Endothelial cell (in vitro differentiated cells): ENCODE measurements at places on chromosomes 7 and 10. TPM values are rescaled to one million over a fixed set of nuclear protein-coding genes. Genes with fewer than 3 reads are reported as not detected.

FAM25G gene
- not detected for total RNA-seq

C7orf57 gene
- not detected for total RNA-seq

ARL4A gene
- 41.2 TPM for total RNA-seq

FAM185A gene
- total RNA-seq: 2.7 TPM

NODAL gene
- 1.5 TPM for total RNA-seq

OR2A5 gene
- not detected for total RNA-seq

NAT16 gene
- not detected for total RNA-seq

SPOCK2 gene
- 3.4 TPM for total RNA-seq

UPK3B gene
- total RNA-seq: 0.87 TPM

TACR2 gene
- not detected for total RNA-seq

LARP4B gene
- 91.8 TPM for total RNA-seq

DNA sequence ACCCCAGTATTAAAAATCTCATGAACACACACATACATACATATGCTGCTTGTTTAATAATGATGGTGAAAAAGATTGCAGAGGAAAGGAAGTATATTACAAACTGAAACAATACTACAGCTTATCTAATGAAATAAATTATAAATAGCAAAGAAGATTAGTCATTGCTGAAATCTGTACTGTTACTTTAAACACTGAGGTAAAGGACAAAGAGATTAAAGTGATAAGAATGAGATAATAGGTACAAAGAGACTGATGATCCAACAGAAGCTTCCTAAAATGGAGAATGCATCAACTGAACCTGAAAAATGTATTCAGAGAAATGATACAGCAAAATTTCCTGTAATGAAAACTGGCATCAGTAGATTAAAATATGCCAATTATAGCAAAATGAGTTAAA, 91.5 kb upstream of the KCND2 start:
- H3K27ac ChIP-seq: no peak overlapping the region
- DNase-seq: no peak
- no peaks in the 10 kb centered on the region for H3K36me3 ChIP-seq

DNA sequence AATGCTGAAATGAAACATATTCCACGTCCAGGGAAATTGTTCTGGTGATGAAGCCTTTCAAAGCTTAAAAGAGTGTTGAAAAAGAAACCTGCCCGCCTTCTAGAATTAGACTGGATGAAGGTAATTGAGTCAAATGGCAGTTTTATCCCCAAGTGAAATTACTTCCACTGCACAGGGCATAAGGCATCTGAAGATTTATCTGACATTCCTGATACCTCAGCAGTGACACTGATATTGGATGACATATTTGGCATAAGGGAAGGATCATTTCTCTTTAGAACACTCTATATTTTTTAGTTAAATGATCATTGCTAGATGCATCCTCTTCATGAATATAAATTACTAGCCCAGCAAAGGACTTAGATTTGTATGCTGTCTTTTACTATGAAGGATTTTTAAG, 229.6 kb upstream of the TPK1 start:
- H3K4me1 ChIP-seq: no peaks in the 10 kb centered on the region
- H3K4me3 ChIP-seq: no peak overlapping the region
- no peaks in the 10 kb centered on the region for H3K36me3 ChIP-seq
- no peak for DNase-seq
- H3K27me3 ChIP-seq: no peaks in the 10 kb centered on the region
- H3K27ac ChIP-seq: no peak overlapping the region

- no peak for DNase-seq
- H3K27ac ChIP-seq: peak overlapping the region; percentile 82
- H3K27me3 ChIP-seq: no peaks in the 10 kb centered on the region
- no peaks in the 10 kb centered on the region for H3K36me3 ChIP-seq
These were observed 52.0 kb downstream of the EEPD1 start for GRCh38 chr7:36204929-36205635.

DNA sequence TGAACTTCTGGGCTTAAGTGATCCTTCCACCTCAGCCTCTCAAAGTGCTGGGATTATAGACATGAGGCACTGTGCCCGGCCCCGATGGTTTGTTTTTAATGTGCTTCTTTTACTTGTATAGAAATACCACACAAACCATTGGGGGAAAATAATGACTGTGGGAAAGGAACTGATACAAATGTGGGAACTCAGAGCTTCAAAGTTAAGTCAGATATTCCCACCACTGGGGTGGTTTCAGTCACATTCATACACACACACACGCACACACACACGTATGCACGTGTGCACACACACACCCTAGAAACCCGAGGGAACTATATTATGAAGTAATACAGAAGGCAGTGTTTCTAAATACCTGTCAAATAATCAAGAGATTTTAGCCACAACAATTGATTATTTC, 17.0 kb downstream of the CPA4 start:
- H3K36me3 ChIP-seq: no peaks in the 10 kb centered on the region
- DNase-seq: no peak
- H3K27me3 ChIP-seq: no peaks in the 10 kb centered on the region

GRCh38 chr7:128759242-128759641, 16.4 kb downstream of the OPN1SW start:
- H3K4me3 ChIP-seq: no peak overlapping the region
- H3K4me1 ChIP-seq: no peaks in the 10 kb centered on the region
- no peak overlapping the region for H3K27ac ChIP-seq
- H3K27me3 ChIP-seq: no peaks in the 10 kb centered on the region
- no peak for DNase-seq
- peaks cover 10% of the 10 kb centered on the region for H3K36me3 ChIP-seq

DNA sequence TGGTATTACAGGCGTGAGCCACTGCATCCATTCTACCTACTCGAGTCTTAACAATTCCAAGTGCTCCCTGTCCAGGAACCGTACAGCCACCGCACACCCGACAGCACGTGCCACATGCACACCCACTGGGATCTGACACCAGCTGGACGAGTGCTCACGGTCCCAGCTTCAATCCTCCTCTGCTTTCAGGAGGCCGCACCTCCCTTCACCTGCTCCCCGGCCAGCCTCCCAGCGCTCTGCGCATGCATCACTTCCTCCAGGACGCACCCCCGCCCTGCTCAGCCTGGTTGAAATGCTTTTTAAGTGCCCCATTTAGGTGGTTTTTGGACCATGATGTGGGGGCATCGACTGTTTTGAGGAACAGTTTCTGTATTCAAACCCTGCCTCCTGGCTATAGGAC, 47.3 kb upstream of the TMEM213 start:
- no peaks in the 10 kb centered on the region for H3K4me1 ChIP-seq
- DNase-seq: no peak
- H3K27me3 ChIP-seq: peaks cover 6% of the 10 kb centered on the region
- no peak overlapping the region for H3K4me3 ChIP-seq
- no peaks in the 10 kb centered on the region for H3K36me3 ChIP-seq

DNA sequence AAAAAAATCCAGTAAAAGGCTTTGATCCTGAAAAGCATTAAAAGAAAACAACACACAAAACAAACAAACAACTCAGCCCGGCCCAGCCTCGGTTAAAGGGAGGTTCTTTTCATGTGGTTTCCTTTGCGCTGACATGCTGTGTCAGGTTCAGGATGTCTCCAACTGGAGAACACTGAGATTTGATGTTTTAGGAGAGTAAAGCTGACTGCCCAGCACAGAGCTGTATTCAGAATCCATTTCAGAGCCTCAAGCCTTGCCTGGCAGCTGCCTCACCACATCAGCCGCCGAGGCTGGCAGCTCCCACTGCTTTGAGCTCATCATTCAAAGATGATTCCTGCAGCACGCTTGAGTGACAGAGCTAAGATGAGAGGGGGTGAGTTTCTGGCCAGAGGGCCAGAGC, 205.8 kb upstream of the LYZL1 start:
- no peaks in the 10 kb centered on the region for H3K4me1 ChIP-seq
- H3K36me3 ChIP-seq: no peaks in the 10 kb centered on the region
- no peaks in the 10 kb centered on the region for H3K27me3 ChIP-seq
- no peak for DNase-seq
- H3K4me3 ChIP-seq: no peak overlapping the region

GRCh38 chr10:131746241-131746711, 154.5 kb upstream of the PPP2R2D start:
- no peak for DNase-seq
- H3K4me1 ChIP-seq: peaks cover 5% of the 10 kb centered on the region
- H3K27me3 ChIP-seq: peaks cover 22% of the 10 kb centered on the region
- no peak overlapping the region for H3K4me3 ChIP-seq

- no peaks in the 10 kb centered on the region for H3K36me3 ChIP-seq
- no peak overlapping the region for H3K27ac ChIP-seq
- H3K27me3 ChIP-seq: peaks cover 1% of the 10 kb centered on the region
These were observed 305.3 kb upstream of the NFE2L3 start for GRCh38 chr7:25846722-25847121.

GRCh38 chr7:3558400-3558799, 257.3 kb downstream of the SDK1 start:
- peaks cover 2% of the 10 kb centered on the region for H3K27me3 ChIP-seq
- no peak overlapping the region for H3K4me3 ChIP-seq
- peak; percentile 18 for DNase-seq
- peaks cover 27% of the 10 kb centered on the region for H3K4me1 ChIP-seq
- no peaks in the 10 kb centered on the region for H3K36me3 ChIP-seq

DNA sequence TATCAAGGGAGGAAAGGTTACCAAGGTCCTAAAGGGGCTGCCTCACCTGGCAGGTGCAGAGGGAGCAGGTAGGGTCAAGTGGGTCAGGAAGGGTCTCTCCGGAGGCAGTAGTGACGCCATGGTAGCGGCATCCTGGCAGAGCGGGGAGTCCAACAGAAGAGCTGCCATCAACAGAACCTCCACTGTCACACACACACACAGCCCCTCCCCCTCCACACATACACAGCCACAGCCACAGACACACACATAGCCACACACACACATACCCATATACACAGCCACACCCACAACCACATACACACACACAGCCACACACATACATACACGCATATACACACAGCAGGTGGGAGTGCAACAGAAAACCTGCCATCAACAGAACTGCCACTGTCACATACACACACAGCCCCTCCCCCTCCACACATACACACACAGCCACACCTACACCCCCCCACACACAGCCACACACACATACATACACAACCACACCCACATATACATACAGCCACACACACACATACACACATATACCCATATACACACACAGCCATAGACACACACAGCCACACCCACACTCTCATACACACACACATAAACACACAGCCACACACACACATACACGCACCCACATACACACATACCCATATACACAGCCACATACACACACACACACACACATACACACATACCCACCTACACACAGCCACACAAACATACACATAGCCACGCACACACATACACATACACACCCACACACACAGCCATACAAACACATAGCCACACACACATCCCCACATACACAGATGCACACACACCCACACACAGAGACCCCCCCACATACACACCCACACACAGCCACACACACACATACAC, 23.1 kb downstream of the KCP start:
- no peak for DNase-seq
- peaks cover 4% of the 10 kb centered on the region for H3K36me3 ChIP-seq
- no peaks in the 10 kb centered on the region for H3K4me1 ChIP-seq
- H3K27me3 ChIP-seq: peaks cover 4% of the 10 kb centered on the region

- no peak overlapping the region for H3K4me3 ChIP-seq
- peaks cover 3% of the 10 kb centered on the region for H3K4me1 ChIP-seq
- H3K27me3 ChIP-seq: peaks cover 1% of the 10 kb centered on the region
These were observed 1.8 kb downstream of the GPR15LG start for GRCh38 chr10:84175436-84175835.

DNA sequence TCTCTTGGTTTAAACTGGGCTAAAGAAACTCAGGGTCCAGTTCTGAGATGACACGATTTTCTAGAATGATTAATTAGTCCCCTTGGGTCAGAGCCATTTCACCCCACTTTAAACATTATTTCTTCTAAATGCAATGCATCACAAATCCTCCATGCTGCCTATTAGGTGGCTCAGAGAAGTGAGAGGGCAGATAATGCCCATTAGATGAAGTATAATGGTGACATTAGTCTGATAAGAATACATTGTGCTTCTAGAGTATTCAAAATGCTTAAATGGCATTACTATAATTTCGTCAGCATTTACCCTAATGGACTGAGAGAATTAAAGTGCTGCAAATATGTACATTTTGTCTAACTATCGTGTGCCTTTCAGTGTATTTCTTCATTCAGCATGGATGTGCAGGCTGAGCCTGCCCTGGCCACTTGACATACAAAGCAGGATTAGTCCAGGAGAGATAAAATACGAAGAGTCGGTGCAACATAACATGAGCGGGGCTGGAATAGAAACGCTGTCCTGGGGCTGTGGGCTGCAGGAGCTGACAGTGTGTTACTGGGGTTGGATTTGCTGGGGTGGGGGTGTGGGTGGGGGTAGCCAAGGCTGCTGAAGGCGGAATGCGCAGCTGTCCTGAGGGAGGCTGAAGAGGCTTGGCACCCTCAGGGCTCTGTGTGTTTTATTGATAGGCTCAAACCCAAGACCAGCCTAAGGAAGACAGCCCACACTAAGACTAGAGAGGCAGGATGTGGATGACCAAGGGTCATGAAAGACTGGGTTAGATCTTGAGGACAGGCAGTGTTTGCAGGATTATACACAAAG, 52.8 kb upstream of the KLF6 start:
- H3K4me1 ChIP-seq: peaks cover 17% of the 10 kb centered on the region
- H3K27me3 ChIP-seq: no peaks in the 10 kb centered on the region
- no peak overlapping the region for H3K4me3 ChIP-seq
- no peak for DNase-seq
- H3K36me3 ChIP-seq: no peaks in the 10 kb centered on the region

GRCh38 chr7:45007571-45008328, 7.7 kb downstream of the CCM2 start:
- H3K4me1 ChIP-seq: no peaks in the 10 kb centered on the region
- DNase-seq: no peak
- no peak overlapping the region for H3K27ac ChIP-seq
- peaks cover 2% of the 10 kb centered on the region for H3K27me3 ChIP-seq
- H3K4me3 ChIP-seq: no peak overlapping the region

DNA sequence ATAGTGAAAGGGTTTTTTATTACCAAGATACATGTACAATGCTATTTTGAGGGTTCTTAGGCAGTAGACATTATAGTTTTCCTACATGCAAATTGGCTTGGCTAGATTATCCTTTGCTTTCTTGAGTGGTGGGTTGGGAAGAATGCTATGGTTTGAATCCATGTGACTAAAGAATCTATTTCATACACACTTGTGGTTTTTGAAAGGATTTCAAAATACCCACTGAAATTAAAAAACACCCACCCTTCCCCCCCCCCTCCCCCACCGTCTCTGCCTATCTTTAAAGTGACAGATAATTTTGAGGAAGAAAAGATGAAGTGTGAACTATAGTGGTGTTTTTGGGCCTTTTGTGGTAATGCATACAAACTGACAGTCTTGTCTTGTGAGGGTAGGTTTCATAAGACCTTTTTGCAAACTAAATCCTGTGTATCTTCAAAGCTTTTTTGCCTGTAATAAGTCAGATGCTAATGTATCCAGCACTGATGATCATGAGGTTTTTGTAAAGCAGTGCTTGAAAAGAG, 90.9 kb downstream of the TPST1 start:
- DNase-seq: no peak
- H3K27me3 ChIP-seq: no peaks in the 10 kb centered on the region
- H3K27ac ChIP-seq: no peak overlapping the region
- H3K4me1 ChIP-seq: no peaks in the 10 kb centered on the region
